ENCODE measurements at places on chromosomes 7 and 10.

DNA sequence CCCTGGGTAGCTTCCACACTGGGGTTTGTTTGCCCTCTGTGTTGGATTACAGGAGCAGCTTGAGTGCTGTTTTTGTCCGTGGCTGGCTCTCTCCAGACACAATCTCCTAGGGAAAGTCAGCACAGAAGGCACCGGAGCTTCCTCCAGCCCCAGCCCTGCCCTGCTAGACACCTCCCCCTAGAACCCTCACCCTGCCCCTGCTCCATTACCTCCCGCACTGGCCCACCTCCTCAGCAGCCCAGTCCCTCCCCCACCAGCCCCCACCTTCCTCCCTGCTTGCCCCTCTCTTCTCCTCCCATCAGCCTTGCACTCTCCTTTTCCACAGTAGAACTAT lies 130.5 kb downstream of the ADCY1 start:
- DNase-seq, result no peak

DNA sequence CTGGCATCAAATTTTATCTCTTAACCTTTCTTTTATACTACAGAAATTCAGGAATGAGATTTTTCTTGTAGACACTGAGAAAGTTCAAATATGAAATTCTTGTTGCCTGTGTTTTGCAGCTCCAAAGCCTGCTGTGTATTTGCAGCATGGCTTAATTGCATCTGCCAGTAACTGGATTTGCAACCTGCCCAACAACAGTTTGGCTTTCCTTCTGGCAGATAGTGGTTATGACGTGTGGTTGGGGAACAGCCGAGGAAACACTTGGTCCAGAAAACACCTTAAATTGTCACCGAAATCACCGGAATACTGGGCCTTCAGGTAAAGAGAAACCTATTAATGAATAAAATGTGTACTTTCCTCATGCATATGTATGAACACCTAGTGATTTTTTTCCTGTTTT lies 24.8 kb downstream of the LIPK start:
- no peak for DNase-seq

- no peak for DNase-seq
These were observed 287.1 kb upstream of the C7orf33 start for GRCh38 chr7:148303295-148304082.

- no peak for DNase-seq
These were observed 8.7 kb downstream of the CPXM2 start for GRCh38 chr10:123882681-123883445.

- no peak for DNase-seq
These were observed 554.2 kb downstream of the DNAJB6 start for GRCh38 chr7:157890921-157891401.

- no peak for DNase-seq
These were observed 150.1 kb upstream of the GPR22 start for GRCh38 chr7:107319724-107320228.

GRCh38 chr10:113041841-113042750 lies 92.0 kb downstream of the TCF7L2 start:
- no peak for DNase-seq

- peak; percentile 60 for DNase-seq
These were observed 237.6 kb downstream of the KCNMA1 start for GRCh38 chr10:77400033-77400432.

DNA sequence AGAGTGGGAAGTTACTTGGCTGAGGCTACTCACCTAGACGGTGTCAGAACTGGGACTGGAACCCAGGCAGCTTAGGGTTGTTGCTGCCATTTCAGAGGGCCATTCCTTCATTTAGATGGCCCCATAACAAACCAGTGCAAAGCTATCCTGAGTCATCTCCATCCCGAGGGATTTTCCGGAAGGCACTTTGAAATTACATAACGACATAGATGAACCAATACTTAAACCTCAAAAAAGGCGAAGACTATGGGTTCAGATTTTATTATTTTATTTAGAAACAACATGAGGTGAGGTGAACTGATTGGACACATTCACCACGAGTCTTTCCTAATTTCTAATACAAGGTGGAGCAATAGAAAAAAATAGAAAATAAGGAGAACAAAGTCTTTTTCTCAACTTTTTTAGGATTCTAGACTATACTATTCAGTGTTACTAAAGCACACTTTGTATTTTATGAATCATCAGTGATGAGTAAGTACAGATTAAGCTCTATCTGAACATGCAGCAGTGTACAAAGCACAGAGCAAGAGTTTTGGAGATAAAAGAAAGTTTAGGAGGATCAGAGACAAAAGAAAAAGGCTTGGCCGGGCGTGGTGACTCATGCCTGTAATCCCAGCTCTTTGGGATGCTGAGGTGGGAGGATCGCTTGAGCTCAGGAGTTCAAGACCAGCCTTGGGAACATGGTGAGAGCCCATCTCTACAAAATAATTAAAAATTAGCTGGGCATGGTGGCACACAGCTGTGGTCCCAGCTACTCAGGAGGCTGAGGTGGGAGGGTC lies 79.5 kb upstream of the SVIL start:
- DNase-seq, result no peak

GRCh38 chr10:131729938-131730660 lies 170.7 kb upstream of the PPP2R2D start:
- no peak for DNase-seq

- DNase-seq, result no peak
These were observed 98.9 kb downstream of the HERPUD2 start for GRCh38 chr7:35596061-35596460.

- no peak for DNase-seq
These were observed 79.0 kb upstream of the POM121L12 start for GRCh38 chr7:52956379-52956915.

DNA sequence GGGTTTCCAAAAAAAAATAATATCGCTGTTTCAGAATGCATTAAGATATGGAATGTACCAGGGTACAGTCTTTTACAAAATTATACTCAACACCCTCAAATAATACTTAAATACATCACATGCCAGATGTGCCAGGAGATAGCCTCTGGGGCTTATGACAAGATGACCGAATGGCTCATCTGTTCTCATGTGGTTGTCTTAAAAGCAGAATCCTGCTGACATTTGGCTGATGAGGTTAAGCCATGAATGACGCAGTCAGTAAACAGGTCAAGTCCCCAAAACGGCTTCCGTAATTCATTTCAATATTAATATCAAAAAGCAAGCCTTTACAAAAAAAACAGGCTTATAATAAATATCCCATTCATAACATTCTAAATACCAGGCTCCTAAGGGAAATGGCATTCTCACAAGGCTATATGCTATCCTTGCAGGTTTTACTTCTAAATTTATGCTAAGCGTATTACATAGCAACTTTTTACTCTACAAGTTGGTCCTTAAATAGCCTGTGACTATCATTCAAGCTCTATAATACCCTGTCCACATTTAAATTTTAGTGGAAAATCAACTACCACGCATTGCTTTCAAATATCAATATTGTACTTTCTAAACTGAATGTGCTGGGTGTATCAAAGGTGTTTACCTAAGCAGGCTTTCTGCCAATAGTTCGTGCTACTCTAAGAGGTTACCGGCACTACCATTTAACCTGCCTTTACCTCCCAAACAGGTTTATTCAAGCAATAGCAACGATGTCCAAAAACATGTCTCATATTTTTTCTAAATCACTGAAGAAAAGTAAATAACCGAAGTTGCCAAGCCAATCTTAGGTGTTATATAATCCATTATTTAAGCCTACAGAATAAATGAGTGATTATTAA lies 15.6 kb downstream of the SMURF1 start:
- no peak for DNase-seq

DNA sequence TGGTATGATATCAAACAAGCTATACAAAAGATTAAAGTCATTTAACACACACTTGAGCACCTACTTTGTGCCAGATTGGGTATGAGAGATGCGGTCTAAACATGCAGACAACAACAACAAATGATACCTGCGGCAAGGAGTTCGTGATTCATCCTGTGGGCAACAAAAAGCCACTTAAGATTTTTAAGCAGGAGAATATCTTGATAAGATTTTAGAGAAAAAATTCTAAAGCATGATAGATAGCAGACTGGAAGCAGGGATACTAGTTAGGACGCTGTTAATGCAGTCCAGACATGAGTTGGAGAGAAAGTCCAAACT lies 1.6 kb upstream of the KBTBD2 start:
- no peak for DNase-seq

GRCh38 chr10:123556049-123556448 lies 110.1 kb upstream of the GPR26 start:
- no peak for DNase-seq

GRCh38 chr10:43267811-43268210 lies 946 bp upstream of the RASGEF1A start:
- no peak for DNase-seq

DNA sequence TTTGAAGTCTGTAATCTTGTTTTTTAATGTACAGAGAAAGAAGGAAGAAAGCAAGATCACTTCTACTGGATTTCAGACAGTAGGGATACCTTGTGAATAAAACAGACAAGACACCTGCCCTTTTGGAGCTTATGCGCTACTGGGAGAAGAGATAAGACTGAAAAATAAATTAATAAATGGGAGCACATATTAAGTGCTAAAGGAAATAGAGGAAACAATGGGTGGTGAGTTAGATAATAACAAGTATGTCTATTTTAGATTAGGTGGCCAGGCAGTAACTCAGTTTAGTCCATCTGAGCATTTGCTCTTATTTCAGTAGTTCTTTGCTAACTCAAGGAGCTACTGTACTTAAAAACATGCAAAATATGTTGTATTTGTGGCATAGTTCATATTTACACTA lies 15.9 kb downstream of the MIOS start:
- no peak for DNase-seq

- DNase-seq, result no peak
These were observed 149.3 kb upstream of the IMMP2L start for GRCh38 chr7:111711426-111712065.

GRCh38 chr10:95306851-95307250 lies 16.0 kb upstream of the PDLIM1 start:
- no peak for DNase-seq

GRCh38 chr7:93430917-93431588 lies 143.5 kb downstream of the CALCR start:
- no peak for DNase-seq

DNA sequence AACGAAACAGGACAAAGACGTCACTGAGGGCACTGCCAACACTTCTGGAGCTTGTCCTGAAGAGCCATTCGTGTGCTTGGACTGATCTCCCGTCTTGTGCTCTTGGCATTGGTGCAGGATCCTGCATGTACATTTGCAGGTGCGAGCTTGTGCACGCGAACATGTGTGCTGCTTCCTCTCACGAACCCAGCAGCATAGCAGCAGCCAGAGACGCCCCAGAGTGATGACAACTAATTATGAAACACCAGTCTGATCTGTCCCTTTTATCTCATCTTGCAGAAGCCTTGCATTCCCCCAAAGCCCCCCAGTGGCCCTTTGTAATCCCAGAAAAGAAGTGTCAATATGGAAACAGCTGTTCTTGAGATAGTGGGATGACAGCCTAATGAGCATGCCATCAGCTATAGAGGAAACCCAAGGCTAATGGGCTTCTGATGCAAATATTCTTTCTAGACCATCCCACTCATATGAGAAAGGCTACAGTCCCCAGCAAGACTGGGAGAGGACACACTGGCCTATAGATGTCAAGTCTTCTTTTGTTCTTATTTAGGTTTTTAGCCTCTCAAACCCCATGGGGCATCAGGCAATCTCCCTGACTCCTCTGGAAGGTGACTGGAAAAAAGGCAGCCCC lies 310.6 kb downstream of the FRMD4A start:
- no peak for DNase-seq

GRCh38 chr10:27948186-27948585 lies 50.7 kb downstream of the ODAD2 start:
- DNase-seq, result no peak

DNA sequence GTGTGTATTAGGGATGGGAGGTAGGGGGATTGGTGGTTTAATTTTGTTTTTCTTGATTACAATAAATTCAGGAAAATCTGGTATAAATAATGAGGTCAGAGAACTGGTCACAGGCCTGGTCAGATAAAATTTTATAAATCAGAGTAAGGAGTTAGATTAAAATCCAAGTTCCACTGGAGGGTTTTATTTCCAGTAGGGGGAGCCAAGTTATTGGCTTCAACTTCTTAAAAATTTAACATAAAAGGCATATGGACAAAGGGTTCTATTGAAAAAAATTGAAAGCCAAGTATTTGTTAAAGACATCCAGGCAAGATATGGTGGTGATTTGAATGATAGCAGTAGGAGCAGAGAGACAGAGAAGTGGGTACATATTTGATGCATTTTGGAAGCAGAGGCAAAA lies 763.3 kb downstream of the SORCS1 start:
- DNase-seq, result no peak

- DNase-seq, result no peak
These were observed 8.4 kb downstream of the MRPL43 start for GRCh38 chr10:100978901-100979195.

DNA sequence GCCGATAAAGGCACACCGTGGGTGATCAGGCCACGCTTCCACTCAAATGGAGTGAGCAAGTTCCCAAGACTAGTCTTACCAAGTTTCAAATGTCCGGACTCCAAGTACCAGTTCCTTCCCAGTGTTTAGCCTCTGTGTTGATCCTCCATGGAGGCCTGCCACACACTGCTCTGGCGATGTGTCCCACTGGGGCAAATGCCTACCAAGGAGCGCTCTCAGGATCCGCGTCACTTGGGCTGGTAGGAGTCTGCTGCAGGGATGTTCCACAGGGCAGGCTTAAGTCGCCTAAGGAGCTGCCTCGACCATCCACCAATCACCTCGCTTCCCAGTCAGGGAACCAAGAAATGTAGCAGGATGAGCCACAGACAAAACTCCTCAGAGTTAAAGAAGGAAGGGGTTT lies 17.4 kb upstream of the MRLN start:
- DNase-seq, result no peak

DNA sequence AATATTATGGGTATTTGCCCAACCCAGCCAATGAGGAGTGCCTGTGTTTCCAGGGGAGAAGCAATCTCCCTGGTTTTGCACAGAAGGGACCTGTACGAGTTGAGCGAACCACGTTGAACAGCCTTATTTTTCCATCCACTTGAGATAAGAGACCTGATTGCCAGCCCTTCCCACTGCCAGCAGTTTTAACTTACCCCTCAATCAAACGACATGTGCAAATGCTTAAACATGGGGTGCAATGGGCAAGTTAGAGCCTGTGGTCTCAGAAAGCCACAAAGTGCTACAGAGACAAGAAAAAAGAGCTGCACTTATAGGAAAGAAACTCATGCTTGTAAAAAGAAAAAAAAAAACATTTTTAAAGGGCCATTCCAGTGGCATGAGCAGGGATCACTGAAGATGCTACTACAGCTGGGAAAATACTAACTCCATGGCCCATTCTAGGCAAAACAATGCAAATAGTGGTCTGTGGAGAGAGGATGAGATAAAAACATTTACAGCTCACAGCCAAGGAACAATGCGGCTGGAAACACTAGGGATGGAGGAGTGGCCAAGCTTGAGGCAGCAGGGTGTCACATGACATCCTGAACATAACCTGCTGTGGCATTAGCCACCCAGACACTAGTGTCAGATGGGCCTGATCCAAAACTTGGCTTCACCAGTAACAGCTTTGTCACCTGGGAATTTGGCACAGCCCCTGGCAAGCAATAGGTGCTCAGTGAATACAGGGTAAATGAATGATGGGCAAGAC lies 162.8 kb downstream of the ELMO1 start:
- DNase-seq, result peak; percentile 79

GRCh38 chr7:112022128-112022527 lies 184.1 kb downstream of the DOCK4 start:
- DNase-seq, result no peak

GRCh38 chr7:74412603-74413002 lies 41.1 kb upstream of the GTF2IRD1 start:
- no peak for DNase-seq

GRCh38 chr10:126621846-126622245 lies 48.6 kb downstream of the C10orf90 start:
- DNase-seq, result no peak

- no peak for DNase-seq
These were observed 48.7 kb downstream of the CH25H start for GRCh38 chr10:89158446-89158845.
